ENCODE measurements at places on chromosomes 7 and 10. TPM values are rescaled to one million over a fixed set of nuclear protein-coding genes. Genes with fewer than 3 reads are reported as not detected.

Gene FAM25A
- not detected for total RNA-seq

Gene GPR26
- total RNA-seq = not detected

Gene PTF1A
- not detected for total RNA-seq

Gene SPDYE6
- total RNA-seq = not detected

Gene PDGFA
- 91.5 TPM for total RNA-seq

Gene LRIT1
- not detected for total RNA-seq

Gene UBTD1
- total RNA-seq = 20.3 TPM

Gene ETV1
- total RNA-seq = 33.4 TPM

Gene C10orf71
- not detected for total RNA-seq

Gene GDF2
- not detected for total RNA-seq

Gene RBP3
- total RNA-seq = not detected

Gene ASZ1
- not detected for total RNA-seq

Gene IGF2BP3
- total RNA-seq = 77.8 TPM

Gene VSTM4
- 8.2 TPM for total RNA-seq

Gene SERPINE1
- total RNA-seq = 1,589 TPM

Gene CDH23
- 0.13 TPM for total RNA-seq

Gene C10orf143
- total RNA-seq = 0.13 TPM

Gene OIT3
- total RNA-seq = 0.03 TPM

Gene VSTM2A
- total RNA-seq = not detected

Gene SFXN3
- total RNA-seq = 97.7 TPM
